ENCODE measurements at places on chromosomes 13 and 19.

- no peak for DNase-seq
Measured at GRCh38 chr13:91291078-91291477, 56.4 kb upstream of the MIR17HG start.

- DNase-seq = peak; percentile 9
Measured at GRCh38 chr13:41428155-41428554, 29.2 kb upstream of the RGCC start.

DNA sequence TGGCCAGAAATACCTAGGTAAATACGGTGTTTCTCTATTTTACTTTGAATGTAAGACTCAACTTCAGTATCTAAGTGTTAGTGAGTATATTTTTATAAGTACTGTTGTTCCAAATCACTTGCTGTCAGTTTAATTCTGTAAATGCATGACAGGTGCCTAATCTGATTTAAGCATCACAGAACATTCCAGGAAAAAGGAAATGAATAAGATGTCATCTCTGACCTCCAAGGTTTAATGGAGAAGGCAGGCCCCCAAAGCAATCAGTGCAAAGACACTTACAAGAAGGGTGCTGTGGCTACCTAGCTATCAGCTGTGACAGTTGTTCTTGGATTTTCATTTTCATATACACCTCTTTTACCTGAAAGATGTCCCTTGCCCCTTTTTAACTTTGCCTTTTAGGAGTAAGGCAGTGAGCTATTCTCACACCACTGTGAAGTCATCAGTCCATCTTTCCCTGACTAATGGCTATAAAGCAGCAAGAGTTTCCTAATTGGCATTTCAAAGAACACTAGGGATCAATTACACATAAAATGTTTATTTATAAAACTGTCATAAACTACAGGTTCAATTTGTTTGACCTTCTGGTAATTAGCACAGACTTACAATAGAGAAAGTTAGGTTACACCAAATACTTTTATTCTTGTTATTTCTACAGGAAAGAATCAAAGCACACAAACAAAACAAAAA lies 427.6 kb downstream of the SPRY2 start:
- DNase-seq = no peak

DNA sequence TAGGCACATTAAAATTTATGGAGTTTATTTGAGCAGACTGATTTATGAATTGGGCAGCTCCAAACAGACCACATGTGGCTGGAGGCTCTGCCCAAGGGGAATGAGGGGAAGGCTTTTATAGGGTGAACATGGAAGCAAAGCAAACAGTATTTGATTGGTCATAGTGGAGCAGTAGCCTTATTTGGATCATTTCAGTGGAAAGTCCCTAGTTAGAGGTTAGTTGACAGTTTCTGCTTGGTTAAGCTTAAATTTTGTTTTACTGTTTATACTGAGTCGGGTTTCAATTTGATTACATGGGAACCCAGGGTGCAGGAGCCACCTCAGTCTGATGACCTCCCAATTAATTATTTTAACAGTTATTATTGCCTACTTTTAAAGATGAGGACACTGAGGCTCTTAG lies 140.5 kb downstream of the NDFIP2 start:
- no peak for DNase-seq

GRCh38 chr19:16116067-16116466 lies 4.4 kb downstream of the RAB8A start:
- no peak for DNase-seq

DNA sequence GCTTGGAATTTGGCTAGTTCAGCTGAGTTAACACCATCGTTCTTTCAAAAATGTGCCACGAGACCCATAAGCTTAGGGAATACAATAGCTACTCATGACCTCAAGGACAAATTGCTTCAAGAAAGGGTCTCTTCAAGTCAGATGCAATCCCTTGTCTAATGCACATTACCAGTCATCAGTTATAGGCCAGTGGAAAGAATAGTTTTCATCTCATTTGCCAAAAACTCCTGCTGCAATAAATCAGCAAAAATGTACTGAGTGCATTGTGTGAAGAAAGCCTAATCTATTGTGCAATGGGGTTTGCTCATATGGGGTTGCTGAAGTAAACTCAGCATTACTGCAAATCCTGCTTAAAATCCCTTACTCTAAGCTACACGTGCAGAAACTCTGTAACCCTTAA lies 208.3 kb upstream of the NBEA start:
- DNase-seq = peak; percentile 88

DNA sequence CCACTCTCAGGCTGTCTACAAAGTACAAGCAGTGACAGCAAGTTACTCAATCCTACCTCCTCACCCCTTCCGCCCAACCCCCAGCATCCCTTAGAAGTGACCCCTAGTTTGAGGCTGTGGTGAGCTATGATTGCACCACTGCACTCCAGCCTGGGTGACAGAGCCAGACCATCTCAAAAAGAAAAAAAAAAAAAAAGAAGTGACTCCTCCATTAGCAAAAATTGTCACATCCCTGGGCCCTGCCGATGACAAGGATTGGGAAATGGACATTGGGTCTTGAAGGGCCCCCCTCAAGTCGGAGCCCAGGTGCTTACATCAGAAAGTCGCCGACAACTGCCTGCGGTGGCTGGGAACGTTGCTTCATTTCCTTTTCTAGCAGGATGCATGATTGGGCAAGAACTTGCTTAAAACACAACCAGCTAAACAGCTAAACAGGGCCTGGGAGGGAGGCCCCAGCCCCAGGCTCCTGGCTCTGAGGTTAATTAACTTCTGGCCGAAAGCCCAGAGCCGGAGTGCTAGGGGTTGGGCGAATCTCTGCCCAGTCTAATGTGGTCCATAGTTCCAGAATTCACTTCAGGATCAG lies 15.3 kb downstream of the RAB3D start:
- peak; percentile 99 for DNase-seq

All from adipocyte (in vitro differentiated cells).